ENCODE measurements at places on chromosomes 5 and 9.

- DNase-seq: no peak
Measured at GRCh38 chr5:132592521-132592920, 35.7 kb downstream of the RAD50 start.

GRCh38 chr5:77773734-77774280 lies 2.3 kb downstream of the TBCA start:
- DNase-seq: no peak

DNA sequence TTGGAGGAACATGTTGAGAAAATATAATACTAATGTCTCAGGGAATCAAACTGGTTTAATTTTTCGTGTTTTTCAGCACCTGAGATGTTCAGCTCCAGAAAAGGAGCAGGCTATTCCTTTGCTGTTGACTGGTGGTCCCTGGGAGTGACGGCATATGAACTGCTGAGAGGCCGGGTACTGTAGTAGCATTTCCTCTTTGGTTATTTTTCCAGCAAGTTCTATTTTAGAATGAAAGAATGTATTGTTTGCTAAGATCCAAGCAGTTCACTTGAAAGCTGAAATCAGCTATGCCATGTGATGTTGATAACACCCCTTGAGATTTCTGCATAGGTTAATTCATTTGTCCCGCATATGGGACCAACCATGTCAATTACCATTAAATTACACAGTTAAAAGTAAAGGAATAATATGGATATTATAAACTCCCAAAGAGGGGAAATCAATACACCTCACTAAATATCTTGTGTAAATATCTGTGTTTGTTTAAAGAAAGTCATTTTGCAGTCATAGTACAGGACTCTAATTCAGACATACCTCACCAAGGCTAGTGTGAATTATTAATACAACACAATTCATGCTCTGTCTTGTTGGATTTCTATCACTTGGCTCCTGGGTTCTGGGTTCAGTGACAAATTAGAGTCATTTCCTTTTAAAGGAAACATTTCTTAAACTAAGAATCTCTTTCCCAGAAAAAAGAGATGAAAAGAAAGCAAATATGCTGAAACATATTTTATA lies 126.8 kb downstream of the STK32A start:
- DNase-seq: no peak

DNA sequence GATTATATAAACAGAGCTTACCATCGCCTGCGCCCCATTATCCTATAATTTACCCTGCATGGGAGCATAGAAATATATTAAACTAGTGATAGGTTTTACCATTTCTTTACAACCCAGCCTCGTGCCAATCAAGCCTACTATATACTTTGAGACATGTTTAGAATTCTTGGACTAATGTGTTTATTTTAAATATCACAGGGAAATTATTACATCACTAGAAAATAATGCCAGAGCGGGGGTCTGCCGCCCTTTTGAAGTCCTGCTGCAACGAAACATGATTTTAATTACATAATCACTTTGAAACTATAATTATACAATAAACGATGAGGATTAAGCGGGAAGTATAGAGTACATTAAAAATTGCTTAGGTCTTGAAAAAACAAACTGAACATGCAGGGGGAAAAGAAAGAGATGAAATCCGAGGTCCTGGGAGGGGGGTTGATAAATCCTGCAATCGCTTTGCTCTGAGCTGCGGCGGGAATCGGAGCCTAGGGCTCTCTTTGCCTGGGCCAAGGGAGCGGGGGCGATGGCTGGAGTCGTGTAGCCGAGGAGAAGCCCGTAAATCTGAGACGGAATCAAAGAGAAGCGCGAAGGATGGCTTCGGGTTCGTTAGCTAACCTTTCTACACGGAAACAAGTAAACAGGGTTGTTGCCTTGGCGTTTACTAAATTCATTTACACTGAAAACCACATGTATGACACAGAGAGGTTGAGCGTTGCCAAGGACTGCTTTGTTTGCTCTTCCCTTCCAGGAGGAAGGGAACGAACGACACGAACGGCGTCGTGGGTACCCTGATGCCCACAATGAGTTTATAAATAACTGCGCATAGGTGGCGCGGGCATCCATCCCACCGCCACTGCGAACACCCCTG lies 127.6 kb downstream of the TMEM174 start:
- DNase-seq: no peak

GRCh38 chr9:36217256-36217968 lies 26.7 kb downstream of the CLTA start:
- no peak for DNase-seq

GRCh38 chr5:160651692-160652645 lies 200.0 kb downstream of the ATP10B start:
- no peak for DNase-seq

DNA sequence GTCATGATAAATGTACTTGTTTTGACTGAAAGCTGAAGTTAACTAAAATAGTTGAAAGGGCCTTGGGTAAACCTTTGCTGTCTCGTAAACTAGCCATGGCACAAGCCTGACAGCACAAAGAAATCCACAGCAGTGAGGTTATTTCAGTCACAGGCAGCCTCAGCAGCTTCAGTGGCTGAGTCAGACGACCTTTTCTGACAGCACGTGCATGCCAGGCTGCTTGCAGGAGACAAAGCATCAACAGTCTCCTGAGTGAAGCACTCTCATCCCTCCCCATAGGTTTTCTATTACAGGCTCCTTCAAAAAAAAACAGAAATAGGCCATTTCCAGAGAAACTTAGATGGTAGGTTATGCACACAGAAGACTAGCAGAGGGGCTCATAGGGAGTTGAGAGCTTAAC lies 34.6 kb downstream of the OXCT1 start:
- DNase-seq: peak; percentile 64

- peak; percentile 77 for DNase-seq
Measured at GRCh38 chr5:38780945-38781344, 64.9 kb upstream of the OSMR start.

GRCh38 chr5:54013556-54014194 lies 296.7 kb downstream of the ARL15 start:
- peak; percentile 40 for DNase-seq

DNA sequence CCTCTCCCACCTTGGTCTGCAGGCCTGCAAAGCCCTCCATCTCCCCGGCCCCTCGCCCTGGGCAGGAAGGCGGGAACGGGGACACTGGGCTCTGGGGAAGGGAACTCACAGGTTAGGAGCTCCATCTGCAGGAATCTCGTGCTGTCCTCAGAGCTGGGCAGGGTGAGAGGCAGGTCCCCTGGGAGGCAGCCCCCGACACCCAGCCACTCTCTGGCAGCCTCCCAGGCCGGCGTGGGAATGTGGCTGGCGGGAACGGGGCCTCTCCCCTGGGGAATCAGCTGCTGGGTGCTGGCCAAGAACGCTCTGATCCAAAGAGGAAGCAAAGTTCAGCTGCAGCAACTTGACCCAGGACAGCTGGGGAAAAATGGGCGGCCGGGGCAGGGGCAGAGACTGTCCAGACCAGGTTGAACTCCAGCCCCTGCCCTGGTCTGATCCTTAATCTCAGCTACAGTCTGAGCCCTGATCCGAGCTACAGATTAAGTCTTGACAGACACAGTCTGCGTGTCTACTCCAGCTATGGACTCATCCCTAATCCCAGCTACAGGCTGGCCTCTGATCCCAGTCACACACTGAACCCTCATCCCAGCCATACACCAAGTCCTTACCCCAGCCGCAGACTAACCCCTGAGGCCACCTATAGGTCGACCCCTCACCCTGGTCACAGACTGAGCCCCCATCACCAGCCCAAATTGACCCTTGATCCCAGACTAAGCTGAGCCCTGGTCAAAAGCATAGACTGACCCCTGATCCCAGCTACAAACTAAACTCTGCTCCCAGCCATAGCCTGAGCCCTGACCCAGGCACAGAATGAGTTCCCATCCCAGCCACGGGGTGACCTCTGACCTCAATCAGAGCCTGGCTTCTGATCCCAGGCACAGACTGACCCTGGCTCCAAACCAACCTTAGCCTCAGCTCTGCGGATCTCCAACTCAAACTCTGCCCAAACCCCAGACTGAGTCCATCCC lies 37.3 kb upstream of the EGFL7 start:
- DNase-seq: peak; percentile 19

DNA sequence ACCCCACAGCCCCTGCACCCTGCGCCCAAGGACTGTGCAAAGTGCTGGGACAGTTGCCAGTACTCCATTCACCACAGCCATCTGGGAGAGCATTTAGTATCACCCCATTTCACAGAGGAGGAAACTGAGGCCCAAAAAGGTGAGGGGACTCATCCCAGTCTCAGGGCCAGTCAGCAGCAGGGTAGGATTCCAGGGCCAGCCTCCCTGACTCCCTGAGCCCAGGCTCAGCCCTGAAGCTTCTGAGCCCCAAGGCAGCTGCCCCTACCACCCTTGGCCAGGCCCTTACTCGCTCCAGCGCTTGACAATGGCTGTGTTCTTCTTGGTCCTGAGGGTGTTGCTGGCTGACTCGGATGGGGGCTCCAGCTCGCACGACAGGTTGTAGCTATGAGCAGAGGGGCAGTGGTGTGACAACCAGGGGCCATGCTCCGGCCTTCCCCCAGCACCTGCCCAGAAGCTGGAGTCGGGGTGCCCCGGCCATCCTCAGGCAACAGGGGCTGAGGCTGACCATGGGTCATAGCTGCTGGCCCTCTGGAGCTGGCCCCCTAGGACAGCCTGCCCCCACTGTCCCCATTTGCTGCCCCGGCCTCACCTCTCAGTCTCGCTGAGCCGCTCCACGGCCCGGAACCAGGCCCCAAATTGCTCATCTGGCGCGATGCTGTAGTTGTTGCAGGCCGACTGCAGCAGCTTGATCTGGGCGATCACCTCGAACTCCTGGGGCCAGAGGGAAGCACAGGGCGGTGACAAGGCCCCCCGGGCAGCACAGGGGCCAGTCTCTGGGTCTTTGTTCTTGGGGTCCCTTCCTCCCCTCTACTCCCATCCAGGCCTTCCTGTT lies 18.6 kb downstream of the RALGDS start:
- no peak for DNase-seq

GRCh38 chr5:181087309-181087708 lies 43.7 kb downstream of the OR2V1 start:
- DNase-seq: no peak

DNA sequence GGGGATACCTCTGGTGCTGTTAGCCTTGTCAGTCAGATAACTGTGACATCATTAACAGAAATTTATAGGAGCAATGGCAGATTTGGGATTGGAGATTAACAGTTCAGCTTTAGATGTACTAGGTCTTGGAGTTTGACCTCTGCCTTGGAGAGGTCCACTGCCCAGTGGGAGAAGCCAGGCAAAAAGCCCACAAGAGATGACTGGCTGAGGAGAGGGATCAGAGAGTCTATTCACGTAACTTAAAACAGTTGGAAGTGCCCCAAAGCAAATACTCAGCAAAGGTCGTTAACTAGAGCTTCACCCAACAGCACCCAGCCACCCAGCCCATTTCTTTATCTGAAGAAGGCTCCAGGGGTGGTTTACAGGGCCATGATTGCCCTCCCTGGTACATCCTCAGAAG lies 232.7 kb upstream of the PPP1R2B start:
- no peak for DNase-seq

DNA sequence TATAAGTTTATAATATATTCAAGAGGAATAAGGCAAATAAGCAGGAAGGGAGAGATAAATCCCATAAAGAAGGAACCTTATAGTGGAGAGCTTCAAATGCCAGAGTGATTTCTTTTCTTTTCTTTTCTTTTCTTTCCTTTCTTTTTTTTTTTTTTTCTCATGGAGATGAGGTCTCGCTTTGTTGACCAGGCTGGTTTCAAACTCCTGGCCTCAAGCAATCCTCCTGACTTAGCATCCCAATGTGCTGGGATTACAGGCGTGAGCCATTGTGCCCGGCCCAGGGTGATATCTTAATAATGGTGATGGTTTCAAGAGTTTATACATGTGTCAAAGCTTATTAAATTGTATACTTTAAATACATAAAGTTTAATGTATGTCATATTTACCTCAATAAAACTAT lies 19.6 kb upstream of the FOCAD start:
- no peak for DNase-seq

DNA sequence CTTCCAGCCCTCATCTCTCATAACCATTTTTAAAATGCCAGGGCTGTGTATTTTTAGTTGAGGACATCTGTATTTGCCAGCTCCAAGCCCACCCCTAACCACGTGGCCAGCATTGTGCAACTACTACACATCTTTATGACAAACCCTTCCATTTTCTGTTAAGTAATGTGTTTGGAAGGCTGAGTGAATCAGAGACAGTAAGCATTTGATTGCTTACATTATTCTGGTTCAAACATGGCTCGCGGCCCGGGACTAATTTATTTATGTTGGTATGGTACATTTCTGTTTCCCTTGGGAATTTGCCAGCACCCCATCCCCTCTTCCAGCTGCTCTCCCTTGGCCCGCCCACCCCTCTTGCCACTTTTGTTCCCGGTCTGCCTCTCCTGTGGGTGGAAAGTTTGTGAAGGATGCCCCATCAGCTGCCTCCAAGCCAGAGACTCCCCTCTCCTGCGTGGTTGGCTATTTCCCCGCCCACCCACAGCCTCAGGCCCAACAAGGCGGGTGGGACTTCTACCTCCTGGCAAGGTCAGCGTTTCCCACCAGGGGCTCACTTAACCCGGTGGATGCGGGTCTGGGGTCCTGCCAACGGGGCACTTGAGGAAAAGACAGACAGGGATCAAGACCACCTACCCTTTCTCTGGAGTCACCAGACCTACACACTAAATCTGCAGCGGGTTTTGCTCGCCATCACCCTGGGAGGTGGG lies 162.2 kb downstream of the HSD17B3 start:
- no peak for DNase-seq

- DNase-seq: no peak
Measured at GRCh38 chr5:35183556-35183955, 46.7 kb downstream of the PRLR start.

DNA sequence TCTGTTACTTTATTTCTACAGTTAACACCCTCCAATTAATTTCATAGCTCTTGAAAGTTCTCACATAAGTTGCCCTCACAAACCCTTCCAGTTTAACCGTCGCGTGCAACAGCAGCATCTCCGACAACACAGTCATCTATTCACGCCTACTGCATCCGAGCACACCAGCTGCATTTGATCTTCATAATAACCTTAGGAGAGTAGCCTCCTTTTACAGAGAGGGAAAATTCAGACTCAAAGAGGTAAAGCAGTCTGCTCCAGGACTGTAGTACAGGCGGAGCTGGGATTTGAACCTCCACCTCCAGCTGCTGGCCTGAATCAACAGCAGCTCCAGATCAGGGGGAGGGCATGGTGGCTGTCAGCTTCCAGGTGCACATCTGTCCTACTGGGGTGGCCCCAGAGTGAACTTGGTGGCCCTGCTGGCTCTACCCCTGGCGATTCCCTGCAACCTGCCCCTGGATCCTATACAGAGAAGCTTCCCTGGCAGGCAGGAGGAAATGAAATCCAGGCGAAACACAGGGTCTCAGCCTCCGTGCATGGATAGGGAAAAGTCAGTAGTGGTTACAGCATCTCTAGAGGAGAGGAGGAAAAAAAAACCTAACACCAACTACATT lies 71.6 kb upstream of the UNC5A start:
- no peak for DNase-seq

- DNase-seq: no peak
Measured at GRCh38 chr9:84711936-84712335, 42.4 kb downstream of the NTRK2 start.

- DNase-seq: no peak
Measured at GRCh38 chr9:4538107-4538506, 47.8 kb downstream of the SLC1A1 start.

GRCh38 chr9:126872516-126872915 lies 12.1 kb downstream of the ZBTB34 start:
- no peak for DNase-seq
